Naive B cell (primary cell): ENCODE measurements at places on chromosomes 1 and 21. TPM values are rescaled to one million over a fixed set of nuclear protein-coding genes. Genes with fewer than 3 reads are reported as not detected.

DNA sequence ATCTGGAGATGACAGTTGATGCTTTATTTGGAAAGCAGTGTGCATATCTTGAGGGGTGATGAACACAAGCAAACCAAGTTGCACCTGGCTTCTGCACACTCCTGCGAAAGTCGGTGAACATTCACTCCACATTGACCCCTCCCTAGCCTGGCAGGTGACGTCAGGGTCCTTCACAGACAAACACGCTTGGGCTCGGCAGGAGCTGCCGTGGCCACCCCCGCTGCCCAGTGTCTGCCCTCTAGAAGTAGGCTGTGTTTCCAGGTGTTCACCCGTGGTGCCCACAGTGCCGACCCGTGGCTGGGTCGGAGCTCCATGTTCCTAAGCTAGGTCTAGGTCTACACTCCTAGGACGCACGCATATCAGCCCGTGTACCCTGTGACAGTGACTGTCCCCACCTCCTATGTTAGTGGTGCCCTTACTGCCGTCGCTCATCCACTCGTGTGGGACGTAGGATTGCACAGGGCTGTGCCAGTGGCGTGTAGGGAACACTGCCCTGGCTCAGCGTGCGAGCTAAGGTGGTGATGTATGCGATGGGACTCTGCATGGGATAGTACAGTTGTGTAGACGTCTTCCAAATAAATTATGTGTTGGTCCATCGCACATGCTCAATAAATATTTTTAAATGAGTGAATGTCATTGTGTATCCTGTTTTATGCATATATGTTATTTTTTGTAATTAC lies 29.0 kb downstream of the PRMT2 start:
- peaks cover 8% of the 10 kb centered on the region for H3K36me3 ChIP-seq
- H3K4me3 ChIP-seq, result no peak overlapping the region
- H3K27ac ChIP-seq, result no peak overlapping the region
- H3K27me3 ChIP-seq, result peaks cover 11% of the 10 kb centered on the region
- DNase-seq, result no peak
- H3K4me1 ChIP-seq, result peaks cover 11% of the 10 kb centered on the region

Gene MFSD2A
- polyA plus RNA-seq, result 0.65 TPM

DNA sequence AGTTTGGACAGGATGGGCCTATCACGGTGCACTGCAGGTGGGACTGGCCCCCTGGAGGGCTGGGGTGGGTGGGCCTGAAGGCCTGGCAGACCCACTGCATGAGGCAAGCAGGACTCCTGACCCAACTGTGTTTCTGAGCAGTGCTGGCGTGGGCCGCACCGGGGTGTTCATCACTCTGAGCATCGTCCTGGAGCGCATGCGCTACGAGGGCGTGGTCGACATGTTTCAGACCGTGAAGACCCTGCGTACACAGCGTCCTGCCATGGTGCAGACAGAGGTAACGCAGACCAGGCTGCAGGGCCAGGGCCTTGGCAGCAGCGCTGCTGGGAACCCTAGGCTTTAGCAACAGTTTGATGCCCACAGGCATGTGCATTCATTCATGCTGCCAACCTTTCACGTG lies 29.0 kb upstream of the KDM4A start:
- H3K4me3 ChIP-seq, result no peak overlapping the region
- H3K27ac ChIP-seq, result no peak overlapping the region
- no peak for DNase-seq

Gene TAGLN2
- 1,391 TPM for polyA plus RNA-seq
